ENCODE measurements at places on chromosomes 7 and 10.

- no peak for DNase-seq
Observed at GRCh38 chr10:99358101-99358500, 28.9 kb downstream of the CNNM1 start.

GRCh38 chr7:74542558-74543117, 88.9 kb downstream of the GTF2IRD1 start:
- DNase-seq, result peak; percentile 93

- DNase-seq, result no peak
Observed at GRCh38 chr10:71294856-71295255, 24.2 kb upstream of the SLC29A3 start.

GRCh38 chr7:13106513-13106912, 419.1 kb downstream of the ARL4A start:
- no peak for DNase-seq

- DNase-seq, result peak; percentile 23
Observed at GRCh38 chr7:18590744-18591340, 95.3 kb downstream of the HDAC9 start.

DNA sequence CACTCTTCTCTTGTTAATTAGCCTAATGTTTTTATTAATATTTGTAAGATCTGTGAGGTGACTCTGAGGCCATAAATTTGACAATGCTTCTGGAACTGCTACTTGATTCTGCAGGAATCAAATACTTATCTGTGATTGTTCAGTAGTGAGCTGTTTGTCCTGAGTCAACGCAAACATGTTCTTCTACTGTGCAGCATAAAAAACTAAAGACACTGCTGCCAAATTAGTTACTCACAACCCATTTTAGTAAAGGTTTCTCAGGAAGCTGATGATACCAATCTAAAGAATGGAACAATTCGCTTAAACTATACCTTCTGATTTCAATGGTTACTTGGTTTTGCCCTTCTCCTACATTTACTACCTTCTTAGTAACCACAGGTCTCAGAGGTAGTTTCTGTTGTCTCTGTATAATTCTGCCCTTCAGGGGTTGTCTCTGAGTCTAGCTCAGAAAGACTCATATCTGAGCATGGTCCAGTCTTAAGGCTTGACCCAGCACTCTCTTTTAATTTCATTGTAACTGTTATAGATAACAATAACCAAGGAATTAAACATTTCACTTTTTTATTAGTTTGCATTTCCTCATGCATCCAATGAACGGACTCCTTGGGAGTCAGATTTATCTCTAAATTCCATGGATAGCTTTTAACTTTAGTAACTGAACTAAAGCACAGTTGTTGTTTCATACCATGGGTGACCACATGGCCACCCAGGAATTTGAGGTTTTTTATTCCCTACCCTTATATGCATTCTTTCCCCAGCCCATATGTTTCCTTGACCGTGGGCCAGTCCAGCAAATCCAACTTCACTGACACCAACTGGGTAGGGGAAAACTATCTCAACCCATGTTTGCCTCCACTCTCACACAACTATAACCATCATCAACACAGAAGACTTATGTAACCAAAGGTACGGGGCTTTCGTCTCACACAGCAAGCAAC, 309.5 kb upstream of the TEX47 start:
- no peak for DNase-seq

GRCh38 chr7:42672339-42672999, 239.4 kb downstream of the C7orf25 start:
- DNase-seq, result no peak

DNA sequence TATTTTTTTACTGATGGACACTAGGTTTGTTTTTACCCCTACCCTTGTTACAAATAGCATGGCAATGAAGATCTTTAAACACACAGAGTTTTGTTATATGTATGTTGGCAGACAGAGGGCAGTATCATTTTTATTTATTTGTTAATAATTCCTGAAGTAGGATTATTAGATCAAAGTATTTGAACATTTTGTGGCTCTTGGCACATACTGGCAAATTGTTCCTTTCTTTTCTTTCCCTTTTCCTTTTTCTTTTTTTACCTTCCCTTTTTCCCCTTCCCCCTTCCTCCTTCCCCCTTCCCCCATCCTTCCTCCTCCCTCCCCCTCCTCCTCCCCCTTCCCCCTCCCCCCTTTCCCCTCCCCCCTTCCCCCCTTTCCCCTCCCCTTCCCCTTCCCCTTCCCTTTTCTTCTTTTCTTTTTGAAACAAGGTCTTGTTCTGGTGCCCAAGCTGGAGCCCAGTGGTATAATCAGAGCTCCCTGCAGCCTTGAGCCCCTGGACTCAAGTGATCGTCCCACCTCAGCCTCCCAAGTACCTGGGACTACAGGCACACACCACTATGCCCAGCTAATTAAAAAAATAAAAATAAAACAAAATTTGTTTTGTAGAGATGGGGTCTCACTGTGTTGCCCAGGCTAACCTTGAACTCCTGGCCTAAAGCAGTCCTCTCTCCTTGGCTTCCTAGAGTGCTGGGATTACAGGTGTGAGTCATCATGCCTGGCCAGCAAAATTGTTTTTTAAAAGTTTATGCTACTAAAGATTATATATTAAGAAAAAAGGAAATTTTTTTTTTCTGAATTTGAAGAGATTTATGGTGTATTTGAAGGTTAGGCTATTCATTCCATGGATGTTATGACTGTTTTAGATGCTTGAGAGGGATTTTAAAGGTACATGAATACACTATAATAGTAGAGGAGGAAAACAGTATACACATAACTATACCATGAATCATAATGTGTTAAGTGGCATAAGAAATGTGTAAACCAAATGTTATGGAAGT, 39.3 kb downstream of the SEPTIN7 start:
- DNase-seq, result no peak

- DNase-seq, result no peak
Observed at GRCh38 chr7:122132341-122132740, 11.7 kb downstream of the AASS start.

DNA sequence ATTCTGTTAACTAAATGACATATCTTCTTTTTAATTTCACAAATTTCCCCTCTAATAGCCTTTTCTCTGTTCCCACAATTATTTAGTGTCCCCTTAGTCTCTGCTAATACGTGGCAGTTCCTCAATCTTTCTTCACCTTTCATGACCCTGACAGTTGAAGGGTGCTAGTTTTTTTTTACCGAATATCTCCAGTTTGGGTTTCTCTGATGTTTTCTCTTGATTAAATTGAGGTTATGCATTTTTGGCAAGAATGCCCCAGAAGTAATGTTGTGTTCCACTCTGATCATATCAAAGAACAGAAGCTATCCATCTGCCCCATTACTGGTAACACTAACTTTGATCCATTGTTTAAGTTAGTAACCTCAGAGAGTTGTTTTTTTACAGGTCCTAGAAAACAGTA, 133.6 kb upstream of the ASAH2 start:
- DNase-seq, result no peak

DNA sequence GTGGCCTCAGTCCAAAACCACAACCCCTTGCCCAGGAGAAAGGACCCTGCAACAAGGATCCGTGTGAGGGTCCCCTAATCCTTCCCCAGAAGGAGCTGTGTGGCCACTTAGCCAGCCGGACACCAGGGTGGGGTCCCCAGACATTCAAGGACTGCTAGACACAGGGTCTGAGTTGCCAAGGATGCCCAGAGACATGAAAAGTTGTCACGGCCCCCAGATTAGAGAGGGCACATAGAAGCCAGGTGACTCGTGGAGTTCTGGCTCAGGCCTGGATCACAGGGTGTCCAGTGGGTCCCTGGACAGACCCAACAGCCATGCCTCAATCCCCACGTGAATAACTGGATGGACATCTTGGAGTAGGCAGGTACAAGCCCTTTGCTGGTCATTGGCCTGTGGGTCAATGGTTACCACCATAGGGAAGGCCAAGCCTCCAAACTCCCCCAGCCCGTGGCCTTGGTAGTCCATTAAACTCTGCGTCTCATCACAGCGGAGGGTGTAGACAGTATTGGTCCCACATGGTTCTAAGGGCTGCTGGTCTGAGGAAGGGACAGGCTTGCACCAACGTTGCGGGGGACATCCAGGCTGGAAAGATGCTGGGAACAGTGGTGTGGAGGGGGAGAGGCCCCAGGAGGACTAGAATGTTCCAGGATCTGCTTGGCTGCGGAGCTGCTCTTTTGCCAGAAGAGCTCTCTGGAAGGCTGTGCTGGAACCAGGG, 205.9 kb upstream of the PPP2R2D start:
- no peak for DNase-seq

GRCh38 chr10:31074722-31075086, 43.0 kb upstream of the ZNF438 start:
- DNase-seq, result no peak

- no peak for DNase-seq
Observed at GRCh38 chr7:15593382-15593781, 31.6 kb upstream of the AGMO start.

GRCh38 chr10:28637346-28637745, 40.0 kb upstream of the BAMBI start:
- no peak for DNase-seq

DNA sequence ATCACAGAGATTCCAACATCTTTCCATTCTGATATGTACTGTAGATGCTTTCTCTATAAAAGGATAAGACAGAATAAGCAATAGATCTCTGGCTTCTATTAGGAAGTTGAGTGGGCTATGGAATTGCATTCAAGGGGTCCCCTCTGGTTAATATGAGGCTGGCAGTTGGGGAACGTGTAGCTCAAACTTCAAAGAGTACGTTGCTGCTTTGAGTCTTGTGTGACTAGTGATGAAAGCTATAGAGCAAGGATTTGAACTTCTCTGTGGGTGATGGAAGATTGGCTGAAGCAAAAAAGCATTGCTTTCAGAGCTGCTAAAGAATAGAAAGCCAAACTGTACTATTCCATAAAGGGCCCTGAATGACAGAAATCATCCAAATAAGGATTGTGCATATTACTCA, 6.4 kb downstream of the WEE2 start:
- no peak for DNase-seq

DNA sequence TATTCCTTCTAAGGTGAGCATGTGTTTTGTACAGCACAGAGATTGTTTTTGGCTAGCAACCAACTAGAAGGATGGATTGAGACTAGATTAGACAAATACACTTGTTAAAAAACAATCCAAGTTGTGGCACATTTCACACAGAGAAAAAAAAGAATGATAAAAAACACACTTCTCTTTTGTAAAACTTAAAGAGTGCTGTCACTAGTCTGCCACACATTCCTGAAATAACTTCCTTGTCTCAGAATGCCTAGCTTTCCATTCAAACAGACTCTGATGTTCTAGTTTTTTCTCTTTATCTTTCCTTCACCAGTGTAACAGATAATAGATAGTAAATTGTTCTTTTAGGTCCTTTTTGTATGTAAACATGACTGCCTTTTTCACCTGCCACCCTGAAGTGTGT, 11.4 kb downstream of the DLD start:
- no peak for DNase-seq

GRCh38 chr7:42407021-42407710, 170.2 kb upstream of the GLI3 start:
- DNase-seq, result no peak

DNA sequence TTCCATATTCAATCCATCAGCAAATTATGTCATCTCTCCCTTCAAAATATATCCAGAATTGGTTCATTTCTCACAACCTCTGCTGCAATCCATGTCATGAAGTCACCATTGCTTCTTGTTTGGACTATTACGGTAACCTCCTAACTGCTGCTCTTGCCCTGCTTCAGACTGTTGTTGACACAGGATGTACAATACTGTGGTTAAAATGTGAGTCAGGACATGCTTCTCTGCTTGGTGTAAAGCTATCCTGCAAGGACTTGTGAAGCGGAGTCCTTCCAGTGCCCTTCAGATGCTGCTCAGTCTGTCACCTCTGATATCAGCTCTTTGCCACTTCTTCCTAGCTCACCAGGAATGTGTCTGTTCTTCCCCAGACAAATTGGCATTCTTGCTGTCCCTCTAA, 10.4 kb upstream of the NXPH1 start:
- DNase-seq, result no peak

GRCh38 chr10:96279191-96279641, 7.8 kb upstream of the BLNK start:
- DNase-seq, result no peak

GRCh38 chr10:5518143-5518542, 6.6 kb upstream of the CALML3 start:
- DNase-seq, result peak; percentile 53

DNA sequence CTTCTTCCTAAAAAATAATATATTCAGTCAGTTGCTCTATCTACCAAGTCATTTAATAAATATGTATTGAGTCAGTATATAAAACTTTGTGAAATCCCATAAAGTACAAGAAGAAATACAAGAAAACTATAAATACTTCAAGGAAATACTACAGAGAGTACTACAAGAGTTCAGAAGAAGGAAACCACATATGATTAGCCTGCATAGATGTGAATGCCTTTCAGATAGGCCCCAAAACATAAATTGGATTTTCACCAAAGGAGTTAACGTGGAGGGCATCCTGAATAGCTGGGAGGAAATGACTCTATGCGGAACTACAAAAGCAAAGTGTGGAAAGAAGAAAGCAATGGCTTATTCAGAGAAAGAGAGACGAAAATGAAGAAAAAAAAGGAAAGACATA, 120.1 kb downstream of the LRRN3 start:
- DNase-seq, result no peak

DNA sequence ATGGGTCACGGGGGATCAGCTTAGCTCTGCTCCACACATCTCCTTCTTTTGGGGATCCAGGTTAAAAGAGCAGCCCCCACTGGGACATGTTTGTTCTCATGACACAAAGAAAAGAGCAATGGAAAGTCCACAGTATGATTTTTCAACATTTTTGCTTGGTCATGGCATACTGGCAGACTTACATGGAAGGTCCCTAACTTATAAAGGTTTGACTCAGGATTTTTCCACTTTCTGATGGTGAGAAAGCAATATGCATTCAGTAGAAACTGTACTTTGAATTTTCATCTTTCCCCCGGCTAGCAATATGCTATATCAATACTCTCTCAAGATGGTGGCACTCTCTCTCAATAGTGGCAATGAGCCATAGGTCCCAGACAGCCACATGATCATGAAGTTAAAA, 227.7 kb upstream of the LRRN3 start:
- DNase-seq, result no peak

GRCh38 chr7:8389593-8390261, 43.7 kb upstream of the NXPH1 start:
- no peak for DNase-seq

DNA sequence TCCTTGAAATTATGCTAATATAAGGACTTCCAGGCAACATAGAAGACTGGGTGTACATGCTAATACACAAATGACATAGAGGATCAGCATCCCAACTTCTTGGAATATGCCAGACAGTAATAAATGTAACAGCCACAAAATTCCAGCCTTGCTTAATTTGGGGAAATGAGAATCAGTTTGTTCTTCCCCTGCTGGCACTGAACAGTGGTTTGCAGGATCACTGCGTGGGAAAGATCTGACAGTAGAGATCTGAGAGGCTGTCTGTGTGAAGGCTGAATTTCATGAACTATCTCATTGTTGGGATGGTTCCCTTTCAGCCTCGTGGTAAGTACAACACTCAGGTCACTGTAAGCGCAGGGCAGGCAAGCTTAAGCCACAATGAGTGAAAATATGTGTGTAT, 1078.0 kb downstream of the LRMDA start:
- DNase-seq, result no peak

GRCh38 chr10:115957012-115957399, 316.0 kb downstream of the GFRA1 start:
- no peak for DNase-seq

- no peak for DNase-seq
Observed at GRCh38 chr10:100510533-100511308, 8.9 kb downstream of the SEC31B start.

GRCh38 chr10:123133541-123134342, 2.0 kb upstream of the HMX3 start:
- DNase-seq, result no peak

GRCh38 chr10:79066411-79067240, 2.1 kb upstream of the ZMIZ1 start:
- DNase-seq, result no peak

GRCh38 chr10:21130108-21130507, 233.0 kb upstream of the NEBL start:
- DNase-seq, result no peak

All from NCI-H1105 (cell line).